Eye (tissue), 1 donor: ENCODE measurements at places on chromosomes 3 and 15.
A peak's percentile ranks its signal among the peaks of the same experiment; 100 is the strongest.

GRCh38 chr3:149010504-149010951 is 19.2 kb downstream of the GYG1 start:
- peak; percentile 67 for DNase-seq

GRCh38 chr3:41808152-41808551 is 153.8 kb downstream of the ULK4 start:
- no peak for DNase-seq

DNA sequence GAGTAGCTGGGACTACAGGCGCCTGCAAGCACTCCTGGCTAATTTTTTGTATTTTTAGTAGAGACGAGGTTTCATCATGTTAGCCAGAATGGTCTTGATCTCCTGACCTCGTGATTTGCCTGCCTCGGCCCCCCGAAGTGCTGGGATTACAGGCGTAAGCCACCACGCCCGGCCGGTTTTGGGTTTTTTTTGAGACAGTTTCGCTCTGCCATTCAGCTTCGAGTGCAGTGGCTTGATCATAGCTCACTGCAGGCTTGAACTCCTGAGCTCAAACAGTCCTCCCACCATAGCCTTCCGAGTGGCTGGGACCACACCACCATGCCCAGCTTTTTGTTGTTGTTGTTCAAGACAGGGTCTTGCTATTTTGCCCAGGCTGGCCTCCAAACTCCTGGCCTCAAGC is 16.0 kb upstream of the SCAP start:
- DNase-seq = no peak

- no peak for DNase-seq
Observed at GRCh38 chr3:187798126-187798525, 52.9 kb upstream of the BCL6 start.

- no peak for DNase-seq
Observed at GRCh38 chr3:128996726-128997125, 2.9 kb upstream of the CFAP92 start.
